ENCODE measurements at places on chromosomes 3 and 15.

DNA sequence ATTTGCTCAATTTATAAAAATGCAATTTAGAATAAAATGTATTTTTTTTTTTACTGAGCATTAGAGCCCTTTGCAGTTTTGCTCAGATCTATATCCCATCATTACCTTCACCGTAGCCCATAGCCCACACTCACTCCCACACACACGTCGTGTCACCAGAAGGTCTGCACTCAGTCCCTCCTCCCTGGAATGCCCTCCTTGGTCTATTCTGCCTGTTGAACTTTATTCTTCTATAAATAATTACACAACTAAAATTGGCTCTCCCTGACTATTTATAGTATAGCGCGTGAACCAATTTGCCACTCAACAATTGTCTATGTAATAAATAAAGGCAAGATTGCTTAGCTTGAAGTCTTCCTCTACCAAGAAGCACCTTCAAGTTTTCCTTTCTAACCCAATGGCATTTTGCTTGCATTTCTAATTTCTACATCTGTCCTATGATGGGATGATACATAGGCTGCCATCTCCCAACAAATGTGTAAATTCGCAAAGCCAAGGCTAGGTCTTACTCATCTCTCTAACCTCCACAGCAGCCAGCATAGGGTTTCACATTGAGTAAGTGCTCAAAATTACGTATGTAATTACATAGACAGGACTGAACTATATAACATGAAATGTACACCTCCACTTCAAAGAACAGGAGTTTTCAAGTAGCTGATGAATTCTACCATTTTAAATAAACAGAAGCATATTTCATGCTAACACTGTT, 172.0 kb upstream of the HES1 start:
- no peak for DNase-seq

DNA sequence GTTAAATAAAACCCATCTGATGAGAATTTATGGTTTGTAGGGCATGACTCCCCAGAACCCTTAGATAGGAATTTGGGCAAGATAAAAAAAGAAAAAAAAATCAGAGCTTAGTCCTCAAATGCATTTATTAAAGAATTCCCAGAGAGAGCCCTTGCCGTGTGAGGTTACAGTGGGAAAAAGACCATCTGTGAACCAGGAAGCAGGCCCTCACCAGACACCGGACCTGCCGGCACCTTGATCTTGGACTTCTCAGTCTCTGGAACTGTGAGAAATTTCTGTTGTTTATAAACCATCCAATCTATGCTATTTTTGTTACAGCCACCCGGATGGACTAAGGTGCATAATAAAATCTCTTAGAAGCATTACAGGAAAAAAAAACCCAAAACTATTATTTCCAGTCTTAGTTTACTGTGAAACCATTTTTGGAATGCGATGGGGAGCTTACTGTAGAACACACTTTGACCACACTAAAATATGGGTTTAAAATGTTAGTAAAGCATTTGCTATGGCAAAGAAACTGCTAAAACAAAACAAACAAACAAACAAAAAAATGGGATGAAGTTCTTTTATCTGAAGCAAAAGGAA, 72.2 kb downstream of the LEKR1 start:
- DNase-seq = no peak

DNA sequence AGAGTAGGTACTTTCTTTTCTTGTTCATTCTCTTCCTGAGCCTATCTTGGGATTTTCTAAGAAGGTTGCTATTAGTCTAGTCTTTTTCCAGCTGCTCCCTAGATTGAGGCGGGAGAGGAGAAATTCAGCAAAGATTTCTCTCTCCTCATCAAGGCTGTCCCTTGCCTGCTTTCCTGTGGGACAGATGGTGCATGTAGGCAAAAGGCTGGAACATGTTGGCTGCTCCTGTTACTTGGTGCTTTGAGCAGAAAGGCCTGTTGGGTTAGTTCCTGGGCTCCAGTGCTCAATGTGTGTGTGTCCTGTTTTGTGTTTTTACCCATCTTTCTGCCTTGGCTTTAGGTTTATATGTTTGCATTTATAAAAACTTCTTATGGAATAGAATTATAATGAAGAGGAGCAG, 9.1 kb upstream of the SNRPN start:
- no peak for DNase-seq

- no peak for DNase-seq
These were observed 230.3 kb upstream of the TLE3 start for GRCh38 chr15:70327856-70328678.

DNA sequence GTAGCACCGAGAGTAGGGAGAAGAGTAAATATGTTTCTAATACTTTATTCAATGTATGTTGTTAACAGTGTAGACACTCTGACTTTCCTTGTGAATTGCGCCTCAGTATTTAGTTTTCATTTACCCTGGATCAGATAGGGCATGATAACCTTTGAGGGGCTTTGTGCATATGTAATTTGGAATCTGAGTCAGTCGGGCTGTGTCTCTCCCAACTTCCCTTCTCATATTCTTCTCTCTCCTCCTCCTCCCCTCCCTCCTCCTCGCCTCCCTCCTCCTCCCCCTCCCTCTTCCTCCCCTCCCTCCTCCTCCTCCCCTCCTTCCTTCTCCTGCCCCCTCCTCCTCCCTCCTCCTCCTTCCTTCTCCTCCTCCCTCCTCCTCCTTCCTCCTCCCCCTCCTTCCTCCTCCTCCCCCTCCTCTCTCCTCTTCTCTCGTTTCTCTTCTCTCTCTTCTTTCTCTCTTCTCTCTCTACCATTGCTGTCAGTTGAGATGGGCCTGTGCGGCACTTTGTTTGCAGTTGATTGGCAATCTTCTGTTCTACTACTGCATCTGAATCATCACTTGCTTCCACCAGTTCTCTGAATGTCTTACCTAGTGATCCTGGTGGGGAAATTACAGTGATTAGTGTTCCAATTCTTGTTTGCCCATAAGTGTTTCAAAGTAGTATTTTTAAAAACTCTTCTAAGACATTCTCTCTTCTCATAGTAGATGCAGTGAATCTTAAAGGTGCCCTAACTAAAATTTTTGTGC, 162.3 kb downstream of the PGPEP1L start:
- no peak for DNase-seq

DNA sequence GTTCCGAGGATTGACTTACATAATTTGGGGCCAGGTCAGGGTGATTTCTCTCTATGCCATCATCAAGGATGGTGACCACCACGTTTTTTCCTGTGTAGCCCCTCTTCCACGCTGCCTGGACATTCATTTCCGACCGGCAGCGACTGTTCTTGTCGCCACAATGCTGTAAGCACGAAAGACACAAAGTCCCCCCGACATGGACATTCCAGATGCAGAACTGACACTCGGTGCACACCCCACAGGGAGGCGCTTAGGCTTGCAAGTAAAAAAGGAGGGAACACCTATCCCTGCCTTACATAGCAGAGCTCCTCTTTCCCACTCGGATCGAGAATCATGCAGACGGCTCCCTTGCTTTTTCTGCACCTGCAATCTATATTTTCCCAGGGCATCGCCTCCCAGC, 58.2 kb downstream of the PCSK6 start:
- DNase-seq = no peak

DNA sequence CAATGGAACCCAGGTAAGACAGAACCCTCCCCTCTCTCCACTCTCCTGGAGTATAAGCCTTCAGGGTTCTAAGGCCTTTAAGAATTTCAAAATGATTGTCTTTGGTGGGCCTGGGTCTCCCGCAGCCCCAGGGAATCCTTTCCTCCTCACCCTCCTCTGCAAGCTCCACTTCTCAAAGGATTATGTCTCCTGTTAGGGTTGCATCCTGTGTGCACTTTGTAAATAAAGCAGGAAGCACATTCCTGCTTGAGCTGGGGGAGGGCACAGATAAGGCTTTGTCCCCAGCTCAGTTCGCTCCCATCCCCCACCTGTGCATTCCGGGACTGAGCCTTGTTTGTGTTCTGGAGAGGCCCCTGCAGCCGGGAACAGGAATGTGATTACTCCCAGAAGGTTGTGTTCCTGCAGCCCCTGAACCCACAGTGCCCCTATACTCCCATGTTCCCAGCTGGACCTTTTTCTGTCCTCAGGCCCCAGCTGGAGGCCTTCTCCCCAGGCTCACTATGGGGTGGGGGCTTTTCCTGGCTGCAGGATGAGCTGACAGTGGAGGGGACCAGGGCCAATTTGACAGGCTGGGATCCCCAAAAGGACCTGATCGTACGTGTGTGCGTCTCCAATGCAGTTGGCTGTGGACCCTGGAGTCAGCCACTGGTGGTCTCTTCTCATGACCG, 9.5 kb downstream of the TYRO3 start:
- DNase-seq = no peak

DNA sequence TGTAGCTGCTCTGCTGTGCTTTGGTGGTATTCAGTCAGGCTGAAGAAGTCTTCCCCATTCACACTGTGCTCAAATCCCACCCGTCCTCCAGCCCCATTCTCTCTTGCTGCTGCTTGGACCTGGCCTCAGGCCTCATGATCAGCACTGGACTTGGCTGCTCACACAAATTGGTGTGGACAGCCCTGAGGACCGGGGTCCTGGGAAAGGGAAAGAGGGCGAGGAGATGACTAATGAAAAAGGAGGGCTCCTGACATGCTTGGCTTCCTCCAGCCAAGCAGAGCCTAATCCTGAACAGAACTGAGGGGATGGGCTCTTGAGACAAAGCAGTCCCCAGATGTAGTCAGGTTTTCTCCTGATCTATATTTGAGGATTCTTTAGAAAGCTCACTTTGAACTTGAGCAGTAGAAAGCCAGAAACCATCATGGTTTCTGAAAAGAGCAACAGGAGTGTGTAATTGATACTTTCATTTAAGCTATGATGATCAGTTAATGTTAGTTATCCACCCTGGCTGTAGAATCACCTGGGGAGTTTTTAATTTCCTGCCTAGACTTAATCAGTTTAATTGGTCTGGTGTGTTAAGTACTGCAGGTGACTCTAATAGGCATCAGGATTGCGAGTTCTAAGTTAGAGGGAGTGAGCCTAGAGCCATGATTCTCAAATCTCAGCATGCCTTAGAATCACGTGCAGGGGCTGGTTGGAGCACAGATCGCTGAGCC, 79.4 kb upstream of the THBS1 start:
- no peak for DNase-seq

DNA sequence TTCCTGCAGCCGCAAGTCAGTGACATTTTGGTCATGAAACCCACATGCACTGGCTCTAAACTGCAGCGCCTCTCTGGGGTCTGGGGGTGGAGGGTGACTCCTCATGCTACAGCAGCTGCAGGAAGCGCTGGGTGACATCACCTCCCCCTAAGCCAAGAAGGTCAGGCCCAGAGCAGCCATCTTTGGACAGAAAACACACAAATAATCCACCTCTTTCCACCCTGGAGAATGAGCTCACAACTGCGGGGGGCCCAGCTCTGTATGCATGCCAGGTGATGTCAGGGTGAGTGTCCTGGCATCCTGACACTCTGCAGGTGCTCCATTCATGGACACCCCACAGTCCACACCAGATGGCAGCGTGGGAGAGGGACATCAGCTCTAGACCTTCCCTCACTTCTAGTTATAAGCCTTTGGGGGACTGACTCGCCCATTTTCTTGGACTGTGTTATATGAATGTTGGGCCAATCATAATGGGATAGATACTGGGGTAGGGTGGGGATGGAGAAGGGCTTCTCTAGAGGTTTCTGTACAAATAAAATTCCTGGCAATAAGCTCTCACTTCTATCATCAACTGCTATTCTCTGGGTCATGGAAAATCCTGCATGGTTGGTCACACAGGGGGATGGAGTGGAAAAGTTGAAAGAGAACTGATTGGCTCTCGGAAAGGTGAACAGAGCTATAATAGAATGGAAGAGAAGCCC, 70.7 kb upstream of the THBS1 start:
- no peak for DNase-seq

- DNase-seq = no peak
These were observed 46.7 kb downstream of the IGF2BP2 start for GRCh38 chr3:185778094-185778493.

DNA sequence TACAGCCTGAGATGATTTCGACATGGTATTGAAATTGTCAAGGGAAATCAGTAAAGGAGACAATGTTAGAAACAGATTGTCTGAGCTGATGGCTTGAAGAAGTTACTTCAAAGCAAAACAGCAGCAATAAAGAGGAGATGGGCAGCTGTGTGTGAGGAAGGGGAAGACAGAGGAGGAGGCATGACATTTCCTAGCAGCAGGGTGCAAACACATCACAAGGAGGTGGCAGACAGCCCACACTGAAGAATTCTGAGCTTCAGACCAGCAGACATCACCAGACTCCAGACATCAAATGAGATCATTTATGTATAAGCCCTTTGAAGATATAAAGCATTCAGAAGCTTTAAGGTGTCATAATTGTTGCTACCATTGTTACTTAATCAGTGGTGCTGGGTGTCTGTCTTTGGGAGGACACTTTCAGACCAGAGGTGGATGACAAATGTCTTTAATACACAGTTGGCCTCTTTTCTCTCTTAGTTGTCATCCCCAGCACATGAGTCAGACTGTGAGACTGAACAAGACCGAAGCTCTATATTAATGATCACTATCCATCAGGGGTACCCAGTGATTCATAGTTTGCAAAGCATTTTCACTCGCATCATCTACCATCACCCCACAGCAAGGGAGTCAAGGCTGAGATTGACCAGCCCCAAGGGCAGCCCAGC, 203.9 kb downstream of the MINAR1 start:
- no peak for DNase-seq

GRCh38 chr15:60660290-60661051, 181.5 kb upstream of the ICE2 start:
- no peak for DNase-seq

DNA sequence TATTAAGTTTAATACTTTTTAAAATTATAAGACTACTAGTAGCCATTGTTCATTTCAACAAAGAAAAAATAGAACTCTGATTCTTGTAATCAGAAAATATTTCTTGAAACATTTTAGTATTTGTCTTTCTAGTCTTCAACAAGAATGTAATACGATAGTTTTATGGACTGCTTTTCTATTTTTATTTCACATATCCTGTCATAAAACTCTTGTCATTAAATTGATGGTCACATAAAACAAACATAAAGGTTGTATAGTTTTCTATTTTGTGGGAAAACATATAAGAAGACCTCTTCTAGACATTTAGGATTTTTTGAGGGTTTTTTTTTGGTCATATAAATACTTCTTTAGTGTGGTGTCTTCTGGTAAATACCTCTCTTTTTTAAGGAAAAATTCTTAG, 62.4 kb downstream of the ATP2C1 start:
- DNase-seq = no peak

GRCh38 chr15:96896766-96897165, 566.3 kb downstream of the NR2F2 start:
- no peak for DNase-seq

DNA sequence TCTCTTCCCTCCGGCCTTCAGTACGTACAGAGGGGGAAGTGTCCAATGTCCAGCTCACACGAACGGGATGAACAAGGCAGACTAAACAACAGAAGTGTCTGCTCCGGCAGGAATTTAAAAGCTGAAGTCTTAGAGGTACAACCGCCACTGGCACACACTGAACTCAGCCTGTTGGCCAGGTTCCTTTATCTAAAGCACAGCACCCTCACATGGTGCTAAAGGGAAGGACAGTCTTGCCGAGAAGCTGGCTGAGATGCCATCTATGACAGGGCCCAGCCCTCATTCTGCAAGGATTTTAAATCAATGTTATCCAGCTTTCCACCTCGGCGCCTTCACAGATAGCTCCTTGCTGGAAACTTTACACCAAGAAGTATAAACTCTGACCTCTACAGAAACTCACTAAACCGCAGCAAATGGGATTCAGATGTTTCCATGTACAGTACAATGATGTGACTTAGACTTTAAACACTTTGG, 2.8 kb downstream of the ADAMTS17 start:
- no peak for DNase-seq
